ENCODE measurements at places on chromosomes 2 and 18.

DNA sequence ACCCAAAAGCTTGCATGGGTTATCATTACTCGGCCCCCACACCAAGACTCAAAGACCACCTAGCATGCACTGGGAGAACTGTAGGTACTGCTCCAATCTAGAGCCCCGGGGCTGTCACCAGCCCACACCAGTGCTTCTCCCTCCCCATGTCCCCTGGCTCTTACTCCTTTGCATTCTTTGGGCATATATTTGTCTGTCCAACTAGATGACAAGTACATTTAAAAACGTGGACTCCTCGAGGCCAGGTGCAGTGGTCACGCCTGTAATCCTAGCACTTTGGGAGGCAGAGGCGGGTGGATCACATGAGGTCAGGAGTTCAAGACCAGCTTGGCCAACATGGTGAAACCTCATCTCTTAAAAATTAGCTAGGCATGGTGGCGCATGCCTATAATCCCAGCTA lies 7.8 kb downstream of the AFG3L2 start:
- DNase-seq = no peak

DNA sequence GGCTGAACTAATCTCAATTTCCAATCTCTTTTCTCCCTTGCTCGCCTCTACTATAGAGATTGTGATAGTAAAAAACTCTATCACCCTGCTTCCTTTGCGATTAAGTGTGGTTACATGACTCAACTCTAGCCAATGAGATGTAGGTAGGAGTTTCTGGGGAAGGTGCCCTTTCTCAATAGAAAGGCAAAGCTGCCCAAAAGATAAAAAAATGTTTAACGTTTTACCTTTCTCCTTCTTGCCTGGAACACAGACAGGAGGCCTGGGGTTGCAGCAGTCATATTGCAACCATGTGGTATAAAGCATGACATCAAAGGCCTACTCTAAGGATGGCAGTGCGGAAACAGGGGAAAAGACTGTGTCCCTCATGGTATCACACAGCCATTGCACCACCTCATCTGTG lies 31.5 kb downstream of the TMEM37 start:
- no peak for DNase-seq

- DNase-seq = no peak
Observed at GRCh38 chr2:42086500-42086953, 38.7 kb downstream of the PKDCC start.

GRCh38 chr18:22856870-22857269 lies 76.3 kb upstream of the RBBP8 start:
- no peak for DNase-seq

GRCh38 chr2:219495531-219496122 lies 3.1 kb upstream of the GMPPA start:
- DNase-seq = peak; percentile 16

GRCh38 chr2:61943251-61943650 lies 37.8 kb downstream of the COMMD1 start:
- no peak for DNase-seq

- no peak for DNase-seq
Observed at GRCh38 chr2:84424152-84424551, 34.9 kb downstream of the SUCLG1 start.

DNA sequence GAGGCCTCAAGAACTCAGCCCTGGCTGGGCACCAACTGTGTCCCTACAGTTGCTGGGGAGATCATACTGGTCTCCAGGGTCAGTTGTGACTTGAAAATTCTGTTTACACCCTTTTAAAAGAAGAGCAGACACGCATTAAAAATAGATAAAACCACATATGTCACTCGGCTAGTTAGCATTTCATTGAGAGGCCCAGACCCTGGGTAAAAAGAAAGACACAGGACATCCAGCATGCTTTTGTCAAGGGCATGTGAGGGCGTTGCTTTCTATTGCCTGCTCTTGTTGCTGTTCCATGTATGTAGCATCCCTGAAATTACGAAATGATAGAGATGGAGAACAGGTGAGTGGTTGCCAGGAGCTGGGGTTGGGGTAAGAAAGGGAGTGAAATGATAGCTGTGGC lies 94.3 kb downstream of the SEPTIN10 start:
- no peak for DNase-seq

- DNase-seq = no peak
Observed at GRCh38 chr2:161306919-161307318, 1.3 kb upstream of the PSMD14 start.

DNA sequence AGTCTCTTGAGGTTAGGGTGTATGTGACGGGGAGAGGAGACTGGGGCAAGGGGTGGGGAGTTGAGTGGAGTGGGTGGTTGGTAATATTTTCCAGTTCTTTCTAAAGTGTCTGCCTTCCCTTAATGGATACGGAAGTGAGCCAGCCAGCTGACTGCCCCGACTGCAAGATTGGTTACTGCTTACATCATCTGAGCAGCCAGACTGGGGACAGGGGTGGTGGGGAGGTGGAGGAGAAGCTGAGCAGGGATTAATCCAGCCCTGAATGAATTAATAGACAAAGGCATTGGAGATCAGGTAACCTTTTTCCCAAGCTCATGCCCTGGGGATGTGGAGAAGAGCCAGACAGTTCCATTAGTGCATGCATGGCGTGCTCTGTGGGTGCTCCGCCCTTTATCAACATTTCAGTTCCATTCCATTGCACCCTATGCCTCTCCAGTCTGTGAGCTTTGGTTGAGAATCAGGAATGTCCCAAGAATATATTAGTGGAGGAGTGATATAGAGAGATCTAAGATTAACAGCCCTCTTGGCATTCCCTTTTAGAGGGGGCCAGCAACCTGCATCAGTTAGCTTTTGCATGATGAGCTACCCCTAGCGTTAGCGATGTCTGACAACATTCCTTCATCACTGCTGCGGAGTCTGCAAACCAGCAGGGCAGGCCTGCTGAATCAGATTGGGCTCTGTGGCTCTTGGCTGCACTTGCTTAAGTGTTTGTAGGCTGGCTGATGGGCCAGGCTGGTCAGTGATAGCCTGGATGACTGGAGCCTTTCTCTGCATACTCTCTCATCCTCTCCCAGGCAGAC lies 67.4 kb downstream of the TNP1 start:
- DNase-seq = no peak

GRCh38 chr2:200039724-200040650 lies 84.6 kb downstream of the MAIP1 start:
- DNase-seq = no peak

DNA sequence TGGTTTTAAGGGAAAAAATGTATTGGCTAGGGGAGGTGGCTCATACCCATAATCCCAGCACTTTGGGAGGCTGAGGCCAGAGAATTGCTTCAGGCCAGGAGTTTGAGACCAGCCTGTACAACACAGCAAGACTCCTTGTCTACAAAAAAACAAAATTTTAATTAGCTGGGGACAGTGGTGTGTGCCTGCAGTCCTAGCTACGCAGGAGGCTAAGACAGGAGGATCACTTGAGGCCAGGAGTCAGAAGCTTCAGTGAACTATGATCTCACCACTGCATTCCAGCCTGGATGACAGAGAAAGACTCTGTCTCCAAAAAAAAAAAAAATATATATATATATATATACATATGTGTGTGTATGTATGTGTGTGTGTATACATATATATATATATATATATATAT lies 18.5 kb downstream of the CCDC88A start:
- no peak for DNase-seq

Measured in stimulated activated CD8-positive, alpha-beta memory T cell treated with anti-CD3 and anti-CD28 coated beads, Interleukin-7, amount 100 ng/mL, for 4 hours (primary cell).